Aorta (tissue), 5 donors: ENCODE measurements at places on chromosomes 6 and 20. TPM values are rescaled to one million over a fixed set of nuclear protein-coding genes. Genes with fewer than 3 reads are reported as not detected.

Gene MAN1A1
- total RNA-seq, result 76.0 TPM

DNA sequence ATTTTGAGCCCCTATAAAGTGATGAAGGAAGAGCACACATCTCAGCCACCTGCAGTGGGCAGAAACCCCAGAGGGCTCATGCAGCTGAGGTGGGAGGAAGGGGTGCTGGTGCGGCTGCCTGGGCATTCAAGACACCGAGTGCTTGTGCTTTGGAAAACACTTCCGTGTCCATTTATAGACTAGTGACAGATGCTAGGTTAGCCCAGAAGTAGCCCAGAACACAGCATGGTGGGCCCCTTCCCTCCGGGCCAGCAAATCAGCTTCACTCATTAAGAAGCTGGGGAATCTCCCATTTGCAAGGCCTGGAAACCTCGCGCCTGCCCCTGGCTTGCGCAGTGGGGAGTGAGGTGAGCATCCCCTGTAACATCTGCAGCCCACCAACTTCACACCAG, 12.9 kb downstream of the BEND3 start:
- DNase-seq, result no peak

Gene STK35
- total RNA-seq, result 10.5 TPM

- DNase-seq, result no peak
These were observed 265.0 kb upstream of the MARCKS start for GRCh38 chr6:113591896-113592827.

Gene SNAI1
- total RNA-seq, result 44.7 TPM

GRCh38 chr6:15129887-15130286, 116.0 kb upstream of the JARID2 start:
- DNase-seq, result no peak

Gene CRISP2
- total RNA-seq, result not detected
